OCI-M1 (cell line): ENCODE measurements at places on chromosomes 12 and 14.

- DNase-seq: no peak
Observed at GRCh38 chr14:60647081-60647836, 2.0 kb downstream of the SIX1 start.

DNA sequence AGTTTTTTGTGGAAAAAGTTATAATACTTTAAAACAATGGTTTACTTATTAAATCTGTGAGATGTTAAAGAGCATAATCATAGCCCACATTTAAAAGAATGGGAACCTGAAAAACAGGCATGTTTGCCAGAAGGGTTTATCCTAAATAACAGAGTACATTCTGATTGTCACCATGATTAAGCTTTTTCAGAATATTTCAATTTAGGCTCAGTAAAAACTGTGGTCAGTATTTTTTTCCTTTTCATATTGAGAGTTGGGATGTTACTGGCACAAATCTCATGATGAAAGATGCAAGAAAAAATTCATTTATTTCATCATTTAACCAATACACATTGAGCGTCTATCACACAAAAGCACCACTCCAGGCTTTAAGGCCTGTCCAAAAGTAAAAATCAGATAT is 18.6 kb downstream of the EPS8 start:
- DNase-seq: no peak

- DNase-seq: no peak
Observed at GRCh38 chr12:122635471-122635870, 67.7 kb downstream of the HCAR2 start.

DNA sequence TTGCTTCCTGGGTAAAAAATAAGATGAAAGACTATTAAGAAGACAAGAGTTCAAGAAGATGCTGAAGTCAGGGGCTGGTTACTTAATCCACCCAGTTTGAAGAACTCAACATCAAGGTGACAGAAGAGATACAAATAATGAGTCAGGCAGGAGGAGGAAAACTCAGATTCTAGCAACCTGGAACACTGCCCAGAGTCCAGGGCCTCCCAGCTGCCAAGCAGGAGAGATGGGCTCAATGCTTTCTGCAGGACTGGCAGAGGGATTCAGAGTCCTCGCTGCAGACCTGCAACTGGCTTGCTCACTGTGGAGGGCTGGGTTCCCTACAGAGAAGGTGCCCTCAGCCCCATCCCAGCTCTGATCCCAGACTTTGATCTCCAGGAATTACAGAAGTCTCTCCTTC is 28.6 kb upstream of the CEBPE start:
- DNase-seq: no peak

DNA sequence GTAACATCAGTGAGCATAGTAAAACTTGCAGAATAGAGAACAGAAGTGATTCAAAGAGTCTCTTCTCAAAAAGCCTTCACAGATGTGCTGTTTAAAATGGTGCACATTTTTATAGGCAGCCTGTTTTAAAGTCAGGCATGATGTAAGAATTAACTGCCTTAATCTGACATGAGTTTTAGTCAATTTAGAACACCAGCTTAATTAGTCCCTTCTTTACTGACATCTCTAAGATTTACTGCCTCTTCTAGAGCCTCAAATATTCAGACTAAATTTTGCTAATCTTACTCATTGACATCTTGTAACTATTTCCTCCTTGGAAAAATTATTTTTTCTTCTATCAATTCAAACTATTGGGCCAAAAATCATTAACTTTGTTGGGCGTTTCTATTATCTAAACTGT is 782.5 kb downstream of the C12orf50 start:
- no peak for DNase-seq

DNA sequence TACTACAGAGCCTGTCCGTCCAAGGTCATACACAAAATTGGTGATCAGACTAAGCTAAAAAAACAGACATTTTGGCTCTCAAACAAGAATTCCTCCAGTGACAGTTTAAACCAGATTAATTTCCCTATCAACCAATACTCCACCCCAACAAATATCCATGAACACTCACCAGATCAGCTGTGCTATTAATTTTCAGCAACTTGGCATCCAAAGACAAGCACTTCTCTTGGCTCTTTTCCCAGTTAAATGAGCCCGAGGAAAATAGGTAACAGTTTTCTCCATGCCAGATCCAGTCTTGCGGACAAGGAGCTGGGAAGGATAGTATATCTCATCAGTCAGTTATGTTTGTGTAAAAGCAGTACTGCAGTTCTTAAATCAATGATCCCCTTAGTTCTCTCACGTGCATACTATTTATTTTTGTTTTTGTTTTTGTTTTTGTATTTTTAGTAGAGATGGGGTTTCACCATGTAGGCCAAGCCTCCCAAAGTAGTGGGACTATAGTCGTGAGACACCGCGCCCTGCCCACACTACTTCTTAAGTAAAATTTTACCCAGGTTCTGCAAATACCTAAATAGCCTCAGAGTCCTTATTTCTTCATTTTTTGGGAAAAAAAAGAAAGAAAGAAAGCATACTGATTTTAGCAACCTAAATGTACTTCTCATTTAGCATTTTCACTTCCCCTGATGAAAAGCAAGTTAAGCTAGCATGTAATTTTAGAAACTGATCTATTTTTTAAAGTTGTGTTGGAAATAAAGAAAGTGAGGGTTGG is 11.1 kb downstream of the OLR1 start:
- no peak for DNase-seq
